ENCODE measurements at places on chromosomes 2 and 18.

DNA sequence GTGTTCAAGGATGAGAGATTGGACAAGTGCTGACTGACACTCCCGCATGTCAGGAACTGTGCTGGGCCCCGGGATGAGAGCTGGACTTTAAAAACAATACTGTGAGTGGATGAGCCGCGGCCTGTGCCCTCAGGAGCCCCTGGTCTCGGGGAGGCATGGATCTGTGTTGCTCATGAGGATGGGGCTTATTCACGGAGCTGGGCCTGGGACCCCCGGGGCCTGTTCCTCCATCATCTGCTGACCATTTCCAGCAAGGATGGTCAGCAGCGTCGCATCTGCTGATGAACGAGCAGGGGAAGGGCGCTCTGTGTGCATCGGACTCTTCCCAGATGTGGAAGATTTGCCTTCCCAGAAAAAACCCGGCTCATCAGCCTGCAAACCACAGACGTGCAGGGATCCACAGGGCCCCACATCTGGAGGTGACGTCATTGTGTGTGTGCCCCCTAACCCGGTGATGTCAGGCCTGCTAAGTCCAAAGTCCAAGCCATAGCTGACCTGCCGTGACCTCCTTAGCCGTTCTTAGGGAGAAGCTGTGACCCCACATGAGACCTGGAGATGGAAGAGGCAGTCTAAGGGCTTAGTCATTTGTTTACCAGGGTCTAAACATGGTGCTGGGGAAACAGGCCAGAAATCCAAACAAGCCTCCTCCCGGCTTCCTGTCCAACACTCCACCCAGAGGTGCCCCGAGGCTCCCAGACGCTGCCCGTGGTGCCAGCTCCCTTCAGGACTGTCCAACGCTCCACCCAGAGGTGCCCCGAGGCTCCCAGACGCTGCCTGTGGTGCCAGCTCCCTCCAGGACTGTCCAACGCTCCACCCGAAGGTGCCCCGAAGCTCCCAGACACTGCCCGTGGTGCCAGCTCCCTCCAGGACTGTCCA lies 143.9 kb downstream of the PXDN start:
- no peak for DNase-seq

- no peak for DNase-seq
Measured at GRCh38 chr2:172627181-172627580, 71.3 kb downstream of the PDK1 start.

DNA sequence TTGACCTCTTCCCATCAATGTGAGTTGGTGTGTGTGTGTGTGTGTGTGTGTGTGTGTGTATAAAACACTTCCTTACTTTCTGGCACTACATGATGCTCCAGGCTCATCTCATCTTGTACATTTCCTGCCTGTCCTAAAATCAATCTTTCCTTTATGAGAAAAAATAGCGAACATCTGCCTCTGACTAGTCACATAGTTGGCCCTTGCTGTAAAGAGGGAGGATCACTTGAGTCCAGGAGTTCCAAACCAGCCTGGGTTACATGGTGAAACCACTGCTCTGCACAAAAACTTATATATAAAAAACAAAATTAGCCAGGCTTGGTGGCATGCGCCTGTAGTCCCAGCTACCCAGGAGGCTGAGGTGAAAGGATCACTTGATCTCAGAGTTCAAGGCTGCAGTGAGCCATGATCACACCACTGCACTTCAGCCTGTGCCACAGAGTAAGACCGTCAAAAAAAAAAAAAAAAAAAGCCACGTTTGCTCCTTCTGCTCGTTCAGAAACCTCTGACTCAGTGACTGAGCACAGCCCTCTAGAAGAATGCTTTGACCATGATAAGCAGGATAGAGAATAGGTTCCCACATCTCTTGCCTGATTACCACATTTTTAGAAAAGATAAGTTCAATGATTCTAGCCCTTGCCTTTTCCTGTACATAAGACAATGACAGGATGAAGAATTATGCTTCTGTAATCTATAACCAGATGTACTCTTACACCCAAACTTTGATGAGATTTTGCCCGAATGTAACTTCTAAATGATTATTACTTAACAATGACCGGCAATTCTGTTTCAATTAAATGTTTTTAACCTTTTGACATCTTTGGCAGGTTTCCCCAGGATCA lies 45.2 kb upstream of the ST3GAL5 start:
- DNase-seq: no peak

DNA sequence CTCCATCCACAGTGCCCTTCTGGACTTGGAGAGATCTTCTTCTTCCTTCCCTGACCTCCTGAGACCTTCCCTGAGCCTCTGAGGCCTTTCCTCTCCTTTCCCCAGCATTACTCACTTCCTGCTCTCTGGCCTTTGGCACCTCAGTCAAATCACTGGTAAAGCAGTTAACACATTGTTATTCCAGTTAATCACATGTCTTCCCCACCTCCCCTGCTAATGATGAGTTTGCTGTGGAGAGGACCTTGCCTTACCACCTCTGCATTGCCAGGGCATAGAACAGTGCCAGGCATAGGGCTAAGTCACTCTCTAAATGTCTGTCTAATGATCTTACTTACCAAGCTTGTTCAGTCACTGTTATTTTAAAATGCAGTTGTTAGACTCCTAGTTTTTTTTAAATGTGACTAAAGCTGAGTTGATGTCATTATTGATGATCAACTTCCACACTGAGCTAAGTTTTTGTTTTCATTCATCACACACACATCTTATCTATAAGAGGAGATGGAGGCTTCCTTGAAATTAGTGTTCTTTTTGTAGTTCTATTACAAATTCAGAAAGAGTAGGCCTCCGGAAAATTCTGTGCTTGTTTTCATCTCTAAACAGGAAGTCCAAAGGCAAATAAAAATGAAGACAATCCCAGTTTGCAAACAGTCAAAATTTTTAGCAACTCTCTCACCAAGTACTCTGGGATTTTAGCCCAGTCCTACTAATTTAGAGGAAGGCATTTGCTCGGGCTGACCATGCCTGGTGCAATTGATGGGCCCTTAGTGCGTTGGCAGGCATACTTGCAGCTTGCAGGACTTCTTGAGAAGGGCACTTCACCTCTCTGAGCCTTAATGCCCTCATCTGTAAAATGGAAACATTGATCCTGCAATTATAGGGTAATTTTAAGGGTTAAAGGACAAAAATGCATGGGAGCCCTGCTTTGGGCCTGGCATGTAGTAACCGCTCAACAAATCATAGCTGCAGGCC lies 113.7 kb upstream of the SPRED2 start:
- DNase-seq: no peak

GRCh38 chr2:239579081-239579480 lies 178.3 kb upstream of the HDAC4 start:
- DNase-seq: no peak

GRCh38 chr2:166125557-166125956 lies 2.3 kb downstream of the SCN1A start:
- DNase-seq: no peak

- DNase-seq: no peak
Measured at GRCh38 chr2:170525566-170525900, 189.6 kb upstream of the SP5 start.

- no peak for DNase-seq
Measured at GRCh38 chr2:62578803-62579640, 73.0 kb upstream of the TMEM17 start.

- no peak for DNase-seq
Measured at GRCh38 chr2:181858600-181858999, 32.9 kb upstream of the ITPRID2 start.

DNA sequence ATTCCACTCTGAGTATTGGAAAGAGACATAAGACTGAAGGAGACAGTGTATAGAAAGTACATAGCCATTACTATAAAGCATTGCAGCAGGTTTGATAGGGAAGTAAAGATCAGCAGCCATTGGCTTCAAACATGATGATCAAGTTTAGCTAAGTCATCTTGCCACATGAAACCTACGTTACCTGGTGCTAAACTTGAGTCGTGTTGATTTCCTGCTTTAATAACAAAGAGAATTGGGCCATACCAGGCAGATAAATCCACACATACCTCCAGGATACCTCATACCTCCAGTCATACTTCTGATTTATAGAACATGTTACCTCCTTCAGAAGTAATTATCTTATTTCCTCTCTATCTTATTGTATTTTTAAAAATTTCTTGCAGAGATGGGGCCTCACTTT lies 10.3 kb upstream of the KYNU start:
- no peak for DNase-seq

DNA sequence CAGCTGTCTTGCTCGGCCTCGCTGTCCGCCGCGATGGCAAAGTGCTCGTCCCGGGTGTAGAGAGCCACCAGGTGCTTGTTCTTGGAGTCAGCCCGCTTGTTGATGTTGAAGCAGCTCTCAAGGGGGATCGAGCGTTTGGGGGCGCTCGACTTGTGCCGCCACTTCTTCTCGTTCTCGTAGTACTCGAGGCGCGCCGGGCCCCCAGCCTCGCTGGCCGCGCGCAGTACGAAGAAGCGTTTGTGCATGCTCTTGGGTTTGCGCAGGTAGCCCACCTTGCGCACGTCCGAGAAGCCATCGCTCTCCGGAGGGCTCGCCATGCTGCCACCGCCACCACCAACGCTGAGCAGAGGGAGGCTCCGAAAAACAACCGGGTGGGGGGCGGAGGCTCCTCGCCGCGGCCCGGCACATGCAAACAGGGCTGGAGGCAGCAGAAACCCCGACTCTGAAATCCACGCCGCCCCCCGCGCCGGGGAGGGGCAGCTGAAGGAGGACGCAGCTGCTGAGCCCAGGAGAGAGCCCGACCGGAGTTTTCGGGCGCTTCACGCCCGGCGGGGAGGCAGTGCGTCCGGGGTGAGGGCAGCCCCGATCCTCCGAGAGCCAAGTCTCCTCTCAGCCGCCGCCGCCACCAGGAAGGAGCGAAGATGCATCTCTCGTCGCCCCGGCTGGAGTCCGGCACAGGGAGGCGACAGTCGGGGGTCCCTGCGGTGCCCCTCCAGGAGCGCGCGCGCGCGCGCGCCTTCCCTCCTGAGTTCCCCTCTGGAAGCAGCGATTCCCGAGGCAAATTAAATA lies 1.0 kb downstream of the IRS1 start:
- DNase-seq: no peak

- no peak for DNase-seq
Measured at GRCh38 chr2:19632403-19632991, 269.3 kb downstream of the TTC32 start.

DNA sequence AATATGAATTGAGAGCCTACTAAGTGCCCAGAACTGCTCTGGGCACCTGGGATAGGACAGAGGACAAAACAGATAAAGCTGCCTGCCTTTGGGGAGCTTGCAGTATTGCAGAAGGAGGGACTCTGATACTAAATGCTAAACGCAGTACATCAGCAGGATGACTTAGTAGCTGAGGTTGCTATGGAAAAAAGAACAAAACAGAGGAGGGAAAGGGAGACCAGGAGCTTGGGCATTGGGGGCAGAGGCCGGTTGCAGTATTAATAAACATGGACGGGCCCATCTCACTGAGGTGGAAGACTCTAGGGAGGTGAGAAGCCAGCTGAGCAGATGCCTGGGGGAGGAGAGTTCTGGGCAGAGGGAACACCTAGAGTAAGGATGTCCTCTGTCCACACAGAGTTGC lies 66.1 kb upstream of the SP3 start:
- DNase-seq: no peak

- no peak for DNase-seq
Measured at GRCh38 chr2:214630402-214631045, 179.0 kb downstream of the BARD1 start.

DNA sequence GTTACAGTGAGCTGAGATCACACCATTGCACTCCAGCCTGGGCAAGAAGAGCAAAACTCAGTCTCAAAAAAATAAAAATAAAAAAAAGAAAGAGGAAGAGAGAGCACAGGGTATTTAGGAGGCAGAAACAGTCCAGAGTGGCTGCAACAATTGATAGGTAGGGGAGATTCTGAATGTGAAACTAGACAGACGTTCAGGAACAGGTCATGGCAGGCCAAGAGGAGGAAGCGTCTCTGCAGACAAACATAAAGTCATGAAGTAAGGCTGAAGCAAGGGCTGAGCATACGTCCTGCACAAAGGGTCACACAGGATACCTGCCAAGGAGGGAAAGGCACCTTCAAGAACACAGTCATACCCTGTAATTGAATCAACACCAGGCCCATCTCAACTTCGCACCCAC lies 64.1 kb upstream of the ZNF532 start:
- no peak for DNase-seq

- no peak for DNase-seq
Measured at GRCh38 chr2:98776136-98776535, 45.2 kb upstream of the MGAT4A start.

DNA sequence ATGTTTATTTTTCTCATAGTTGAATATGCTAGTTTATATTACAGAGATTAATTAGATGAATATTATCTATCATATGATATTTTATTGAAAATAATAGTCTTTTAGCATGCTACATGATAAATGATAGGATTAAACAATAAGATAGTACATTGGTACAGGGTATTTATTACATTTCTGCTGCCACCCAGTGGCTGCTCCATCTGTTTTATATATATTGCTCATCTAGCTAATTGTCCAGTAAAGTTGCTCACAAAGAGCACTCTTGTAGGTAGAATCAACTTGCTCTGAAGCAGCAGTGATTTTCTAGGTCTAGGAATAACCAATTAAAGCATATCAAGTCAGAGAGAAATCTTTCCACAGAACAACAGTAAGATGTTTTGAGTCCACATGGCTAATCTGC lies 183.3 kb downstream of the ASXL3 start:
- no peak for DNase-seq

DNA sequence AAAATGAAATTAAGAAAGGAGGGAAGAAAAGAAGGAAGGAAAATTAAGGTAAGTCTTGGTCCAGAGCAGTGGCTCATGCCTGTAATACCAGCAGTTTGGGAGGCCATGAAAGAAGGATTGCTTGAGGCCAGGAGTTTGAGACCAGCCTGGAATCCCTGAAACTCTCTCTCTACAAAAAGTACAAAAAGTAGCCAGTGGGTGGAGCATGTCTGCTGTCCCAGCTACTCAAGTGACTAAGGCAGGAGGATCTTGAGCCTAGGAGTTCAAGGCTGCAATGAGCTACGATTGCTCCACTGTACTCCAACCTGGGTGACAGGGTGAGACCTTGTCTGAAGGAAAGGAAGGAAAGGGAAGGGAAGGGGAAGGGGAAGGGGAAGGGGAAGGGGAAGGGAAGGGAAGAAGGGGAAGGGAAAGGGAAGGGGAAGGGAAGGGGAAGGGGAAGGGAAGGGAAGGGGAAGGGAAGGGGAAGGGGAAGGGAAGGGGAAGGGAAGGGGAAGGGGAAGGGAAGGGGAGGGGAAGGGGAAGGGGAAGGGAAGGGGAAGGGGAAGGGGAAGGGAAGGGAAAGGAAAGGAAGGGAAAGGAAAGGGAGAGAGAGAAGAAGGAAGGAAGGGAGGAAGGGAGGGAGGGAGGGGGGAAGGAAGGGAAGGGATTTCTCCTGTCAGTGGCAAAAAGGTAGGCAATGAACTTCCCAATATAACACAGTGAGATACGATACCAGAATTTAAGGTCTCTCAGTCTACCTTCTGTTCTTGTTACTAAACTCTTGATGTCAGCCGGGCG lies 412.8 kb downstream of the CMPK2 start:
- DNase-seq: no peak

GRCh38 chr18:57188851-57189557 lies 42.1 kb downstream of the BOD1L2 start:
- no peak for DNase-seq

- no peak for DNase-seq
Measured at GRCh38 chr2:1757567-1757966, 13.3 kb upstream of the PXDN start.

Measured in stimulated activated CD4-positive, alpha-beta T cell treated with anti-CD3 and anti-CD28 coated beads, TNF-alpha, amount 100 ng/mL, for 4 hours (primary cell).